Glomerular endothelial cell (primary cell): ENCODE measurements at places on chromosomes 3 and 15. TPM values are rescaled to one million over a fixed set of nuclear protein-coding genes. Genes with fewer than 3 reads are reported as not detected.

DNA sequence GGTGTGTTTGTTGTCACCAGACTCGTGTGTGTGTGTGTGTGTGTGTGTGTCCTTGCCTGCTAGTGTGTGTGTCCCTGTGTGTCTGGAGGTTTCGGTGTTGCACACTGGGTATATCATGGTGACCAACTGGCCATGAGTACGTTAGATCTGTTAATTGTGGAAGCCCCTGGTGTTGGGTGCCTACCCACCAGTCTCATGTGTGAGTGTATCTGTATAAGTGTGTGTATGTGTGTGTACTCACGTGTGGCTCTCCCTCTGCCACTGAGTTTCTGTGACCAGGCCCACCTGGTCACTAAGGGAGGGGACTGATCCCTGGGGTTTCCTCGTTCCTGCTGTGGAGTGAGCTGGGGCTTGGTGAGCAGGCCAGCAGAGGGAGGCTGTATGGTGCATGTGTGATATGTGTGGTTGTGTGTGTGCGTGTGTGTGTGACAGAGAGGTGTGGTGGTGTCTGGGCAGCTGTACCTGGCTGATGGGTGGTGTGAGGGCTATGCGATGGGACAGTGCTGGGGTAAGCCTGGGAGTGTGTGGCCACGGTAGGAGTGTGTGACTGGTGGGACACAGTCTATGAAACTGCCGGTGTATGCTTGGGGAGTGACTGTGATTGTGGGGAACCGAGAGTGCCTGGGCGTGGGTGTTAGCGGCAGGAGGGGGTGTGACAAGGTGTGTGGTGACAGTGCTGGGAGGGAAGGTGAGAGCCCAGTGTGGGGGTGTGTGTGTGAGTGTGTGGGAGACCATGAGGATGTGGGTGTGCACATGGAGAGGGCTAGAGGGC, 1.8 kb downstream of the PRKCD start:
- DNase-seq = no peak

DNA sequence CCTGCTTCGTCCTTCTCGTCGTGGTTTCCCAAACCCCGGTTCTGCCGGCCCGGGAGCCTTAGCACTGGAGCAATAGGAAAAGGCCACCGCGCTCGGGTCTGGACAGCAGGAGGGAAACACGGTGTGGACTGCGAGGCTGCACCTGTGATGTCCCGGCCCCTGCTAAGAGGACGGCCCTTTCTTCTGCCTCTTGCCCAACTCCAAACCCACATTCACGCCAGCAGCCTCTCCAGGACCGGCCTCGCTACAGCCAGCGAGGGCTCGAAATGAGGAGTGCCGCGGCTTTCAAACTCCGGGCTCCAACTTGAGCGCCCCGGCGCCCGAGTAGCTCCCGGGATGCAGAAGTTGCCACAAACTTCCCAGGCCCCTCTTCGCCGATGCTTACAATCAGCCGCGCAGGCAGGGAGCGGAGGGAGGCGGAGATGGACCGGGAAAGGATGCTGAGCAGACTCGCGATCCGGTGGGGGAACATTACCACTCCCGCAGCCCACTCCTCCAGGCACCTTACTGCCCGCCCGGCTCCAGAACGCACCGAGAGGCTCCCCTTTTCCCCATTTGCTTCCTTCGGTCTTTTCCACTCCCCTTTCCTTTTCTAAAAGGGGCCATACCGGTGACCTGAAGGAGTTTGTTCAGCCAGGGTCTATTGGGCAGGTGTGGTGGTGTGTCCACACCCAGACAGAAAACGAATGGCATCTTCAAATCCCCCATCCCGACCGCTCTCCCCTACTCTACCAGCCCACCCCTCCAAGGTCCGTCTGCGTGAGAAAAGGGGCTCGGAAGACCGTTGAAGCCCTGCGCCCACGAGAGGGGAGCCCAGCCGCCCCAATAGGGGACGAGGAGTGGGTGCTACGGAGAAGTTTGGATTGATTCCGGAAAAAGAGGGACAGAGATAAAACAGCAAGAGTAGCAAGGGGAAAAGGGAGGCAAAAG, 18.8 kb upstream of the SATB1 start:
- no peak for DNase-seq

DNA sequence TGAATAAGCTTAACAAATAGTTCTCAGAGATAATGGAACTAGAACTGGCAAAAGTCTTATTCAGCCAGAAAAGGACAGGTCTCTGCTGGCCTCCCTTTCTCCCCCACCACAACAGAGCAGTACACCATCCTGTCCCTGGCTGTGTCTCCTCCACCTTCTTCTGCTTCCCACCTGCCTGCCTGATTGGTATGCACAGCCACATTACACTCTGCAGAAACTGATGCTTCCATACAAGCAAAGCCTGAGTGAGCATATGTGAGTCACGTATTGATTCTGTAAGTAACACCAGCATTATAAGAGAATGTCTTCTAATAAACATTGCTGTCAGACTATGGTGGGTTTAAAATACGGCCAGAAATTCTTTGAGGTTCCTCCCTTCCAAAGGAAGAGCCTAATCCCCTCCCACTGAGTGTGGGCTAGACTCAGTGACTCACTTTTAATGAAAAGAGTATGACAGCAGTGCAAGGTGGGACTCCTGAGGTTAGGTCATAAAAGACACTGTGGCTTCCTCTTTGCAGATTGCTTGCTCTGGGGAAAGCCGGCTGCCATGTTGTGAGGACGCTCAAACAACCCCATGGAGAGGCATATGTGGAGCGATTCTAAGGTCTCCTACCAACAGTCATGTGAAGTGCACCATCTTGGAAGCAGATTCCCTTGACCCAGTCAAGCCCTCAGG, 44.4 kb downstream of the ANXA2 start:
- no peak for DNase-seq

DNA sequence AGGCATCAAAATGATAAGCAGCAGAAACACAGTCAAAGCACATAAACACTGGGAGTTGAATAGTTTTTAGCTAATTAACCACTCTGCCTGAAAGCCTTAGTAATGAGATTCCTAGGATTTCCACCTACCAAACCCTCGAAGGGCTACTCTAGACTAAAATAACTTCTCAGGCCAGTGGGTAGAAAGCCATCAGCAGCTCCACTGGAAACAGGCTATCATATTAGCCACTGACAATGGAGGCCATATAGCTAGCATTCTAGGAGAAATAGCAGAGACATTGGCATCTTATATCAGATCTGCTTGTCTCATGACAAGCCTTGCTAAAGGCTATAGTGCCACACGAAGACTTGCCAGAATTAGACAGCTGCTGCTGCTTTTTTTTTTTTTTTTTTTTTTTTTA, 4.5 kb upstream of the CAPN3 start:
- DNase-seq = no peak

DNA sequence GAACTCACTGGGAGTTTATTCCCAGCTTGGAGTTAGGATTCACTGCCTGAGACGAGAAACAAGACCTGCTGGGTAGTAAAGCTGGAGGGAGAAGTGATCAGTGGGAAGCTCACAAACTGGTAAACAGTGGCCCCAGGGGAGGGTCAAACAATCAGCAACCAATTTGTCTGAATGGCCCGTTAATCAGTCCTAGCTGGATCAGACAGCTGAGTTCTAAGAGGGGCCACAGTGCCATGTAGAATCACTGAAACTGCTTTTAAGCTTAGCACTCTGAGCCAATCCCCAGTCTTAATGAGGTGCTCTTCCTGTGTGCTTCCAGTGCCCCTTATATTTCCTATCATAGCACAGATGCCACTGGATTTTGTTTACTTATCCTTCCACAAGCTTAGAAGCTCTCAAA, 591.7 kb downstream of the RSL24D1 start:
- no peak for DNase-seq

- DNase-seq = no peak
Observed at GRCh38 chr3:174413062-174413912, 445.8 kb upstream of the NAALADL2 start.

- DNase-seq = no peak
Observed at GRCh38 chr15:51620122-51620521, 2.4 kb downstream of the DMXL2 start.

- DNase-seq = no peak
Observed at GRCh38 chr3:121690777-121691405, 30.2 kb upstream of the HCLS1 start.

DNA sequence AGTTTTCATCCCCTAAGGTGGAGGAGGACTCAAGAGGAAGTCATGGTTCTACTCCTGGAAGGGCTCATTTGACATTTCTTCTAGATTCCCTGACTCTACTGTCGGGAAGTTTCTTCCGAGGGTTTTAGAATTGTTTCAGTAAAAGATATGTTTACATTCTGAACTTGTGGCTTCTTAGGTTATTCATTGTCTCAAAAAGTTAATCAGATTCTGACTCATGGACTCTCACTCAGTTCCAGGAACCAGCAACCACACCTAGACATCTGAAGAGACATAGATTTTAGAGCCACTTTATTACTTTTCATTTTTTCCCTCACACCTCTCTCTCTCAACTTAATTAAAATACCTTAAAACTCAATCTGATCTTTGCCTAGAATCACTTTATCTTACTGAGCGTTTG, 862.6 kb downstream of the AGBL1 start:
- no peak for DNase-seq

DNA sequence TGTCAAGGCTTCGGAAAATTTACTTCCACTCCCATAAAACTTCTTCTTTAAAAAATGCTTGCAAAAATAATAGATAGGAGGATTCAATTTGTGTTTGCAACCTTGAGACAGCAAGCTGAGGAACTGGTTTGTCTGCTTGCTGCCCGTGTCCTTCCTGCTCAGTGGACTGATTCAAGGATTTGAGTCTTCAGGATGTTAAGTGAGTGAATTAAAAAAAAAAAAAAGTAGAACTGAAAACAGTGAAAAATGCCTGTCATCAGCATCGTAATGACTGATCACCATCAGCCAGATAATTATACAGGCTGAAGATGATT, 453.7 kb downstream of the FGF12 start:
- no peak for DNase-seq

The SNUPN gene
- 15.9 and 22.7 TPM in 2 replicates for total RNA-seq

- no peak for DNase-seq
Observed at GRCh38 chr3:129975705-129976048, 1.2 kb downstream of the TRH start.

- no peak for DNase-seq
Observed at GRCh38 chr3:72220946-72221345, 436.0 kb upstream of the PROK2 start.

- no peak for DNase-seq
Observed at GRCh38 chr3:177724020-177724638, 526.8 kb upstream of the TBL1XR1 start.

The POPDC2 gene
- total RNA-seq = 1.3 and 1.6 TPM in 2 replicates

The SUSD5 gene
- 2.5 and 15.8 TPM in 2 replicates for total RNA-seq

The GOLGA6L25 gene
- total RNA-seq = not detected in 2 replicates

GRCh38 chr3:16146015-16146730, 28.3 kb upstream of the GALNT15 start:
- DNase-seq = no peak

The PAQR9 gene
- total RNA-seq = not detected in 2 replicates

DNA sequence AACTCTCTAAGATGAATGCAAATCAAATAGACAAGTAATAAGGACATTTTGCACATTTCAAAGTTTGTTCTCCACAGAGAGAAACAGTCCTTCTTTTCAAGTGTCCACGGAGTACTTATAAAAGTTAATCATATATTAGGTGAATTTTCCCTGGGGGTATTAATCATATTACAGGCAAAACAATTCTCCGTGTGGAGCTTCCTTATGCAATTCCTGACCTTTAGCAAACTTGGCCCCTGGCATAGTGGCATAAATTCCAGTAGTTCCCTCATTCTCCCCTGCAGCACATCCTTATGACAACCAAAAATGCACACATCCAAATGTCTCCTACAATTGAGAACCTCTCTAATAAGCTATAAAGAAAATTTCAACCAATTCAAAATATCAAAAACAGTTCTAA, 34.4 kb downstream of the FSIP1 start:
- DNase-seq = no peak
